Renal cortex interstitium (tissue), 15 donors: ENCODE measurements at places on chromosomes 7 and 10. TPM values are rescaled to one million over a fixed set of nuclear protein-coding genes. Genes with fewer than 3 reads are reported as not detected.

GRCh38 chr7:86295526-86295925 is 348.2 kb upstream of the GRM3 start:
- no peak for DNase-seq

DNA sequence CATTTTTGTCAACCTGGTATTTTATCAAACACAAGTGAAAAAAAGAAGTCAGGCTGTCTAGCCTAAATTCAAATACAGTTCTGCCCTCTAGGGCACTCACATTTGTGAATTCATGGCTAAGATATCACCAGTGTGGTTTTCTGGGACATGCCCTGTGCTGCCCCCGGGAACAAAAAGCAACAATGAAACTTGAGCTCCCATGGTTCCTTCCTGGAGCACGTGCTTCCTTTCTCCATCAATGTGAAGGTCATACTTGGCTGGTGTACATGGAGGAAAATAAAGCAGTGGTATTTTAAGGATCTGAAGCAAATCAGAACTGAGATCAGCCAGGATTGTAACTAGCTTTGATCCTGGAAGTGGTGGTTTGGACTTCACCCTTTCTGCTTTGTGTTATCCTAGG is 128.9 kb upstream of the FRMD4A start:
- no peak for DNase-seq

- no peak for DNase-seq
Measured at GRCh38 chr7:116999311-116999710, 46.0 kb downstream of the ST7 start.

DNA sequence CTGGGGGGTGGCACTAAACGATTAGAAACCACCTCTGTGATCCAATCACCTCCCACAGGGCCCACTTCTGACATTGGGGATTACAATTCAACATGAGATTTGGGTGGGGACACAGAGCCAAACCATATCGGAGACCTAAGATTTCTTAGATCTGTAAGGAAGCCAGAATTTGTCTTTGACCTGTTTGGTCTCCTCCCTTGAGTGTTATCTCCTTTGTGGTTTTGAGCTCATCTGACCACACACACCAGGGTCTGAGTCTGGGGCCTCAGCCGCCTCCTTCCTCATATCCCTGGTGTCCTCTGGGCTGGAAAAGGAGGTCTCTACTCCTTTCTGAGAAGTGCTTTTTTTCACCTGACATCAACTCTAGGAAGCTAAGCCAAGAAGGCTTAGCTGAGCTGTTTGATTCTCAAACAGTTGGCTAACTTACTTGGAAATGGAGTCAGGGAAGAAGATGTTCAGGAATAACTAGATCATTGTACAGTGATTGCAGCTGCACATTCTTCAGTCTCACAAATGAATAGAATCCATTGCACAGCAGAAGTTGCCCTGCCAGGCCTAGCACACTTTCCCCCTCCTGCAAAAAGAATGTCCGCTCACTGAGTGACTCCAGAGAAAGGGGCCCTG is 167.4 kb downstream of the ARHGAP21 start:
- no peak for DNase-seq

GRCh38 chr10:123618224-123618623 is 47.9 kb upstream of the GPR26 start:
- DNase-seq, result no peak

GRCh38 chr7:1767524-1767923 is 97.4 kb downstream of the ELFN1 start:
- DNase-seq, result no peak

GRCh38 chr7:122652876-122653275 is 46.0 kb downstream of the RNF133 start:
- DNase-seq, result no peak

- no peak for DNase-seq
Measured at GRCh38 chr10:1928606-1929005, 191.3 kb upstream of the ADARB2 start.

- DNase-seq, result no peak
Measured at GRCh38 chr10:78700413-78700812, 368.4 kb upstream of the ZMIZ1 start.

DNA sequence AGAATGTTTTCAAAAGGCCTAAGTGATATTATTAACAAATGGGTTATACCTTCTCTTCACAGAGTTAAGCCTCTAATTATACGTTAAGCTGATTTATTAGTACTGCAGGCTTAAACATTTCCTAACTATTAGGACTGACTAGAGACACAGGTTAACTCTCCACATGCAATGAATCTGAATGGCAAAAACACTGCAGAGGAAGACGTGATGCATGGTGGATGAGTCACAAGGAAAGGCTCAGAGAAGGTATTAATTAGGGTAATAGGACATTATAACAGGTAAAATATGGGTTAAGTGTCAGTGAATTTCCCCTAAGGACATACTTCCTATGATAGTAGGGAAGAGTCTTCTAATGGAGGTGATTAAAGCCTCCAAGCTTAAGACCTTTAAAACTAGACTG is 24.7 kb upstream of the SEM1 start:
- DNase-seq, result no peak

Gene MCMBP
- polyA plus RNA-seq, result 65.4 TPM
